ENCODE measurements at places on chromosomes 2 and 18.

GRCh38 chr2:80506563-80506962 lies 202.0 kb upstream of the LRRTM1 start:
- no peak for DNase-seq

DNA sequence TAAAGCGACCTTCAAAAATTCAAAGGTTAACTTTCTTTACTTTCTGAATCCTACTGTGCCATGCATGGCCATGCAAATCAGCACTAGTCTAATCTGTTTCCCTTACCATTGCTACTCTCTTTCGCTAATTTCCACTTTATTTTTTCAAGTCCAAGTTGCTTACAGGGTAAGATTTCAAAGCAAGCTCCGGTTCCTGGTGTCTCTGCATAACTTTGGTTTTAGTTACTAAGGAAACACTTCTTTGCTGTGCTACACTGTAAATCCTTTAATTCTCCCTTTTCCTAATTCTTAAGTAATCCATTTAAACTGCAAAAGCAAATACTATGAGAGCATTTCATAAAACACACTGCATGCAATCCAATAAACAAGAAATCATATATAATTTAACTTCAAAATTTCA lies 383.5 kb upstream of the LYPD1 start:
- DNase-seq, result no peak

DNA sequence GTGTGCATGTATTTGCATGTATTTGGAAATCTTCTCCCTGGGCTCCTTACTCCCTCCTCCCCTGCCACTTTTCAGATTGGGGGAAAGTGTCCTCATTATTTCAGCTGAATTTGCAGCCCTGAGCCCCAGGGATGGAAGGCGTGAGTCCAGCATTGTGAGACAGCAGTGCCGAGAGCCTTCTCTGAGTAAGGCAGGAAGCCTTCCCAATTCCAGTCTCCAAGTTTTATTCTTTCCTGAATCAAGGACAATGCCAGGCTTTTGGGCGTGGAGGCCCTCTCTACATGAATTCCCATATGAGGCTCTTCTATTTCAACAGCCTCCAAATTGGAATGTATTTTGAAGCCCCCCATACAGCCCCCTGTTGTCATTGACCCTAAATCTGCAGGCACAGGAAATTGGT lies 163.5 kb downstream of the ACKR3 start:
- DNase-seq, result no peak

GRCh38 chr2:120941571-120942120 lies 206.0 kb downstream of the GLI2 start:
- DNase-seq, result no peak

GRCh38 chr2:135802350-135802749 lies 34.6 kb downstream of the LCT start:
- no peak for DNase-seq

GRCh38 chr2:181065458-181065857 lies 85.1 kb downstream of the UBE2E3 start:
- DNase-seq, result no peak

DNA sequence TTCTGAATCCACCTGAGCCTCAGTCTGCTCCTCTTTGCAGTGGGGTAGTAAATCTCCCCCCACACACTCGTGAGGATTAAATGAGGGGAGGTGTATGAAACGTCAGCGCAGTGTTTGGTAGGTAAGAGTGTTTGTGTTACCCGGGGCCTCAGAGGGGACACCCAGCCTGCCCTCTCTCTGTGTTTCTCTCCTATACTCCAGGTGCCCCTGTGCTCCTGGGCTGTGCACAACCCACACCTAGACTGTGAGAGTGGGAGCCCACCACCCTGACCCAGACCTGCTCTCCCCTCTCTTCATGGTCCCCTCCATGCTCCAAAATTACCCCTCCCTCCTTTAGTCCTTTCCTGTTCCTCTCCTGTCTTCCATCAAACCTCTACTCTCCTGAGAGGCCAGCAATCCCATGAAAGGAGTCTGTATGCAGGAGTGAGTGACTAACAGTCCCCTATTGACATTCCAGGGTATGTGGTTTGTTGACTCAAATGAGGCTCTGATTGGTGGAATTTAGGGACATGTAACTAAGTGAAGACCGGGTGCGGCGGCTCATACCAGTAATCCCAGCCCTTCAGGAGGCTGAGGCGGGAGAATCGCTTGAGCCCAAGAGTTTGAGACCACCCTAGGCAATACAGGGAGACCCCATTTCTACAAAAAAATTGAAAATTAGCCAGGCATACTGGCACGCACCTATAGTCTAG lies 10.4 kb downstream of the CIB4 start:
- DNase-seq, result no peak

- no peak for DNase-seq
Measured at GRCh38 chr2:161745866-161746614, 121.8 kb downstream of the SLC4A10 start.

DNA sequence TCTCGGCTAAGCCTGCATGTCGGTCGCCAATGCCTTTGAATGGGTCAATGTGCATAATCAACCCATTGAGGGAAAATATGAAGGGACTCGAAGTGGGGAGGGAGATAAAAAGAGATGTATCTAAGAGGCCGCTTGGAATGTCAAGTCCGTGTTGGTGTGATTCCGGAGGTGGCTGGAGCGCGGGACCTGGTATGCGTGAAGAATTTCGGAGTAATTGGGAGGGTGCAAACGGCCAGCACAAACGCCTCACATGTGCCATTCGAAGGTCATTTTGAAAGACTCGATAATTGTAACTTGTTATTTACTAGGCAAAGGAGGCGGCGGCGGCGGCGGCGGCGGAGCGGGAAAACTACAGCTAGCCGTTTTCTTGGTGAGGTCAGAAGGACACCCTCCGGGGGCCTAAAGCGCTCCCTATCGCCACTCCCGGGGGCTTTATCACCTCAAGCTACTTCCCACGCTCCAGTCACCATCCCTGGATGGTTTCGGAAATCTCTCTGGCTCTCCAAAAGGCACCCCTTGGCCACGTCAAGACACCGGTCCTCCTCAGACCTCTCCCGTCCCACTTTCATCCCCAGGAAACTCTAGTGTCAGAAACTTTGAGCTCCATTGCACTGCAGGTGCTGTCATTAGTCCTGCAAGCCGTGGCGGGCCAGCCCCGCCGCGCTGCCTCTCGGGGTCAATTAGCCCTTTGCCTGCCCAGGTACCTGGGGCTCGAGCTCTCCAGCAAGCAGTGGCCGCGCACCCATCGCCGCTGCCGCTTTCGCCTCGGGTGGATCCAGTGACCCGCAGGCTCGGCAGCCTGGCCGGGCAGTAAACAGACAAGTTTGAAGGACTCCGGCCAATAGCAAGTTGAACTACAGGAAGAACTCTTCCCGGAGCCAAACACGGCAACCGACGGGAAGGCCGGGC lies 1.5 kb downstream of the ERBB4 start:
- peak; percentile 61 for DNase-seq

GRCh38 chr18:79169958-79170555 lies 100.9 kb downstream of the ATP9B start:
- no peak for DNase-seq

DNA sequence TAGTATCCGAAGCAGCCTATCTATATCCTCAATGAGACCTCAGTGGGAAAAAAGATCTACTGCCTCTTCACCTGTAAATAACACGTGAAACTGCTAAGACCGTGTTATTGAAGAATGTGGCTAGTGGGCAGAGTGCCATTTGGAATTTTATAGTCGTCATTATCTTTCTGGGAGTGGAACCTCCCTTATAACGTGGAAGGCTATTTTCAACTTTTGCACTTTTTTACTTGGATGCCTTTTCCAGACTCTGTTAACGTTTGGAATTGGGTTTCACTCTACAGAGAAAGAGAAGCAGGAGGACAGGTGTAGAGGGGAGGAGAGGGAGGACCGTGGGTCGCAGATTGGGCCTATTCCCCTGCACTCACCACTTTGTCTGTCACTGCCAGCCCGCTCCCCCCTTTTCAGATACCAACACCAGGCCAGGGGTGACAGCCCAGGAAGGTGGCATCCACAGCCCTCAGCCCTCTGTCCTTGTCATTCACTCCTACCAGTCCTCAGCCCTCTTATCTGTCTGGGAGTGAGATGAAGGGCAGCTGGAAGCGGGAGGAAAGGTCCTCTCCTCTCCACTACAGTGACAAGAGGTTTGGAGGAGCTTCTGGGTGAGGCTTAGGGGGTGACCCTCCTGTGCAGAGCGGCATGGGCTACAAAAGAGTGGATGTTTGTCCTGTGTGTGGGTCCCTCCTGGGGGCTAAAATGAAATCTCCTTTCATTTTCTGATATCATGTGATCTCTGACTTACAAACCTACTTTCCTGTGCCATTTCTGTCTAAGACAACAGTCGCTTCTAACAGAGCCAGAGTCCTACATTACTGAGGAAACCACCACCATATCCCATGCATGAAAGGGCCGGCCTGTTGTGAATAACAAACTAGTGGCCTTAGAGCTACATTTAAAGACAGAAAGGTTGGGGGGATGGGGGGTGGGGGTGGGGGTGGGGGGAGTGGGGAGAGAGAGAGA lies 23.9 kb upstream of the CEP68 start:
- no peak for DNase-seq

DNA sequence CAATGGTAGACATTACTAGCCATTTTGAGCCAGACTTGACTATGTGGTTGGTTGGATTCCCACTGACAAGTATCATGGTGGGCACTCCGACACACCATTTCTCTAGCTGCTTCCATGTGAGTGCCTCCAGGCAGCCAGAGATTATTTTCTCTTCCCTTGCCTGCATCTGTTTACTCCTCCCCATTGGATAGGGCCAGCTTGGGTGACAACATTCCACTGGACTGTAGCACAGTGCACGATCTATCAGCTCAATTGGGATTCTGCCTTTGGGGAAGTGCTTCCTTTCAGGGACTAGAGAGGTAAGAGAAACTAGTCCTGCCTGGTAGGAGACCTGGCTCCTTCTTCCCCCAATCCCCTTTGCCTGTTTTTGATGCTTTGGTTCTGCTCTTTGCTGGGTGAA lies 49.0 kb upstream of the MAP4K3 start:
- no peak for DNase-seq

DNA sequence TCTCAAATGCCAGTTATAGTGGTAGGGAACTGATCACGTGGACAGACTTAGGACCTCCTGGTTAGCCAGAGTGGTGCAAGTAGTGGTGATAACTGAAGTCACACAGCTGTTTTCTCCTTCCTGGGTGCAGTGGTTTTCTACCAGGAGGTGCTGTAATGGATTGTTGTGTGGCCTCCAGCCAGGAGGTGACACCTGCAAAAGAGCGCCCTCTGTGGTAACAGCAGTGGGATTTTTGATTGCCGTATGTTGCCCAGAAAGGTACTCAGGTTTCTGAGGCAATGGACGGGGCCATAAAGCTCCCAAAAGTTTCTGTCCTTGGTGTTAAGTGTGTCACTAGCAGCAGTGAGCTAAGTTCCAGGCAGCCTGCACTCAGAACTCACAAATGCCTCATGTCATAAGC lies 1358.1 kb upstream of the DDX18 start:
- no peak for DNase-seq

DNA sequence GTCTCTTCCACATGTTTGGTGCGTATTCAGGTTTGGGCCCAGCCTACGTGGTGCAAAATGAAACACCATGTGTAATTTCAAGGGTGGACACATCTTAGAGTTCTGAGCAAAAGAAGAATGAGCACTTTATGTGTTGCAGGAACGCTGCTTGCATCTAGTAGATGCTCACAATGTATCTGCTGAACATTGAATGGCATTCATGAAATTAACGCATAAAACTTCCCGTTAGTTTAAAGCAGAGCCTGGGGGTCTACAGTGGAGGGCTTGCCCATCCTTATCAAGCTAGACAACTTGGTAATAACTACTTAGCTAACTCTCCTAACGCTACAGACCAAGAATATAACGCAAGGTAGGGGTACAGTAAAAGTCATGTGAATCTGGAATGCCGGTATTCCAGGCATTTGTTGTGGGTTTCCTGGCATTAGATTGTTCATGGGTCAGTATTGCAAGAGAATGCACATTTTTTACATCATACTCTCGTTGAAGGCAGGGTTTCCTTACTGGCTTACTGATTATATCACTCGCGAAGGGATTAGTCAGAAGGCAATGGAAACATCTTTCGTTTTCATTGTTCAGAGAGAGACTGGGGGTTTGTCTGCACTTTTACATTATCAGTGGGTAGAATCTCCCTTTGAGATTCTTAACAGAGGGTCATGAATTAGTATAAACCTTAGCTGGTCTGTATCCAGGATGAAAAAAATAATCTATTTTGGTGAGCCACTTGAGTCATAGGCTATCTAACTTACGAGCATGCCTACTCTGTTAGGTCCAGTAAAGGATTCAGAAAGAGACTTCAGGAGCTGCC lies 229.5 kb upstream of the EPAS1 start:
- DNase-seq, result no peak

- no peak for DNase-seq
Measured at GRCh38 chr18:27142891-27143290, 42.2 kb downstream of the CHST9 start.

DNA sequence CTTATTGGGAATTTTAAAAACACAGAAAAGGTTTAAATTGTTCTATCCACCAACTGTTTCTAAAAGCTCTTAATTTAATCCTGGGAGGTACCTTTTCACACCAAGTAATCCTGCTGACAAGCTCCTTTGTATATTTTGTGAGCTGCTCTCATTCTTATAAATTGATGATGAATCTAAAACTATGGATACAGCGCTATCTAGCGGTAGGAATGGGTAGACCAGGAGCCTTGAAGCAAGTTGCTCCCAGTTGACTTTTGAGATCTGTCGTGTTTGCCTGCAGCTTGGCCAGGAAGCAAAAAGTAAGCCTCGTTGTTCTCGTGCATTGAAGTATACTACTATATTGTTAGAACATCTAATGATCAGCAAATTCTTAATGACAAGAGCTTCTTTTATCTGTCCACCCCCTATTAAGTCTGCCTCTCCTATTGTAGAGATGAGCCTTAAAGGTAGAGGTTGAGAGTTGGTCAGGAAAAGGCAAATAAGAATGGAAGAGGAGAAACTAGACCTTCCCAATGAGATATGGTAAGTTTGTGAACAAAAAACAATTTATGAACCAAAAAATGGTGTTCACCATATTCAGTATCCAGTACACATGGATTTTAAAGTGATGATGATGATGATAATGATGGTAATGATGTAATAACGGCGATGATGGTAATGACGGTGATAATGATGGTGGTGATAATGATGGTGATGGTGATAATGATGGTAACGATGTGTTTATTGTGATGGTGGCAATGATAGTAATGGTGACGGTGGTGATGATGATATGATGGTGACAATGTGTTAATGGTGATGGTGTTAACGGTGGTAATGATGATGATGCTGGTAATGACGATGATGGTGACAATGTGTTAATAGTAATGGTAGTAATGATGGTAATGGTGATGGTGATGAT lies 212.1 kb upstream of the NCKAP5 start:
- peak; percentile 79 for DNase-seq

- no peak for DNase-seq
Measured at GRCh38 chr2:208034503-208035140, 9.3 kb upstream of the PLEKHM3 start.

- DNase-seq, result no peak
Measured at GRCh38 chr2:157419031-157419575, 24.8 kb downstream of the CYTIP start.

GRCh38 chr18:63823516-63824219 lies 48.5 kb downstream of the SERPINB7 start:
- no peak for DNase-seq

- DNase-seq, result no peak
Measured at GRCh38 chr2:84946204-84947009, 24.6 kb upstream of the KCMF1 start.

DNA sequence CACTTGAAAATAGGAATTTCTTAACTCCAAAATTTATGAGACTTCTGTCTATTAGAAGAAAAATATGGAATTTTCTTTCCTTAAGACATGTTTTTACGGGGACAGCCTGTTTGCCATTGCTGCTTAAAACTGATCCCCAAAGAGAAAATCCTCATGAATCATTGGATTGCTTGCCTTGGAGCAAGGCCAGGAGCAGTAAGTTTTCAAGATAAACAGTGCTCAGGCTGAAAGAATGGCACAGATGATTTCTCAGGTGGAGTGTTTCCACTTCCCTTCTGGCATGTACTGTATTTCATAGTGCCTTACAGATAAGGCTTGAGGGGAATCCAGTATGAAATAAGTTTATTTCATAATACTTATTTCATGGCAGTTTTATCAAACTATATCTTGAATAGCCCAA lies 74.3 kb upstream of the MMADHC start:
- DNase-seq, result no peak
